ENCODE measurements at places on chromosomes 13 and 19. TPM values are rescaled to one million over a fixed set of nuclear protein-coding genes. Genes with fewer than 3 reads are reported as not detected.

- DNase-seq, result no peak
Measured at GRCh38 chr13:21079221-21079620, 17.8 kb upstream of the LATS2 start.

DNA sequence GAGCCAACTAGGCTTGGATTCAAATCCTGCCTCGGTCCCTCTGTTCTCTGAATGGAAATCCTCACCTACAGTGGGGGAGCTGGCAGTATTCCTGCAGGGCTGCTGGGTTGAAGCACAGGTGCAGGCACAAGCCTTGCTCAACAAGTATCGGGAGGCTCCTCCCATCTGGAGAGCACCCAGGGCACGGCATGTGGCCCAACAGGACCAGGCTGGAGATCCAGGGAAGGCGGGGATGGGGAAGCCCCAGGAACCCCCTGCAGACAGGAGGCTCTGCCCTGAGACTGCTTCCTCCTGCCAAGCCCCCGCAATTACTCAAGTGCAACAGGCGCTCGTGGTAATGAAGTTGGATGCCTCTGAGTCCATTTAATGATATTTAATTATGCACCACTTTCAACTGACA is 128.0 kb upstream of the VSTM2B start:
- no peak for DNase-seq

GRCh38 chr19:49988433-49988832 is 27.5 kb upstream of the SIGLEC11 start:
- DNase-seq, result peak; percentile 29

DNA sequence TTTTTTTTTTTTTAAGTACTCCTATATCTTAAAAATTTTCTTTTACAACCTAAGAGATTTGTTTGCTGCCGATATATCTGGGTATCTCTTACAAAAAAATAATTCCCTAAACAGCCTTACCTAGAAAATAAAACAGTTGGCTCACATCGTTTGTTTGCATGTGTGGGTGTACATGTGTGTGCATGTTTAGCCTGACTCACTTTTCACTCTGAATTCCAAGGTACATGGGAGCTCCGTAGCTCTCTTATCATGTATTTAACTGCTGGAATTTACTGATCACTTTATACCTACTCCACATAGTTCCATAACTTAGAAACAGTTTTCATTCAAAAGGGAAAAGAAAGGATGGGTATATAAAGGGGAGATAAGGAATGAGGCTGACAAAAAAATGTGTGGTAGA is 616.5 kb downstream of the GPC6 start:
- no peak for DNase-seq

GRCh38 chr19:29431332-29431731 is 94.5 kb upstream of the VSTM2B start:
- no peak for DNase-seq

The CALR3 gene
- not detected for total RNA-seq

The ZNF723 gene
- total RNA-seq, result not detected

The WDR87 gene
- not detected for total RNA-seq

DNA sequence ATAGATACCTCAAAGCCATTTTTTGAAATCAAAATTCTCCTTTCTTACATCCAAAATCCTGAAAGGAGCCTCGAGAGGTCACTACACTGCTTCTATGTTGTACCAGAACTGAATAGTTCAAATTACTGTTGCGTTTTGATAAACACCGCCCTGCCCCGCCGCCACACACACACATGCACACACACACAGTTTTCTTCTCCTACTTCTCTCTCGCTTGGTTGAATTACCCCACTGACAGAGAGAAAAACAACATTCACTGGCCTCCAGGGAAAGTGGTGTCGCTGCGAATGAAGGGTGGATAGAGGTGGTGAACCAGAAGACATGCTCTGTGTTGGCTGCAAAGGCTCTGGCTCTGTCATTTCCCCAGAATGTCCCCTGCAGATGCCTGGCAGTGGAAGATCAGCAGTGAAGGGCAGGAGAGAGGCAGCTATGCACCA is 183.4 kb upstream of the RFC3 start:
- peak; percentile 49 for DNase-seq

GRCh38 chr19:55598034-55598433 is 1.3 kb downstream of the FIZ1 start:
- DNase-seq, result no peak

The CGB3 gene
- not detected for total RNA-seq

GRCh38 chr19:872266-872951 is 12.9 kb downstream of the CFD start:
- DNase-seq, result no peak

The USHBP1 gene
- not detected for total RNA-seq

The ZNF888 gene
- total RNA-seq, result 24.7 TPM

DNA sequence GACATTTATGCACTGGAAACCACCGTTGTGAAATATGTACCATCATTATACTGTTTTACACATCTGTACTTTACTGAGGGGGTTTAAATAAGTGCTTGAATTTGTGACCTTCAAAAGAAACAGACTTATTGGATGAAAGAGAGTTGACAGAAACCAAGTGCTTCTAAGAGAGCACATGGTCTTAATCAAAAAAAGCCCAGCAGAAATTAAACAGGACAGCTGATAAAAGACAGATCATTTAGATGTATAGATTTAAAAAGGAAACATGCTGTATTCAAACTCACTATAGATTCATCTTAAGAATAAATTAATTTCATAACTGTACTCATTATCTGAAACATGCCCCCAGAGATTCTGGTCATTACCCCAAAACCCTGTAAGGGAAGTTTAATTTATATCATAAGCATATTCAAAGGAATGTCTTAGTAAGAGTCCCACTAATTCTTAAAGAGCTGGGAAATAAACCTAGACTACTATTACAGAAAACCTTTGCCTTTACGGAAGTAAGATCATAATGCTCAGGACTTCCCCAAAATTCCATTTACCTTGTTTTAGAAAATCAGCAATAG is 421.8 kb downstream of the DCT start:
- DNase-seq, result no peak

The FLT3LG gene
- total RNA-seq, result 1.7 TPM

DNA sequence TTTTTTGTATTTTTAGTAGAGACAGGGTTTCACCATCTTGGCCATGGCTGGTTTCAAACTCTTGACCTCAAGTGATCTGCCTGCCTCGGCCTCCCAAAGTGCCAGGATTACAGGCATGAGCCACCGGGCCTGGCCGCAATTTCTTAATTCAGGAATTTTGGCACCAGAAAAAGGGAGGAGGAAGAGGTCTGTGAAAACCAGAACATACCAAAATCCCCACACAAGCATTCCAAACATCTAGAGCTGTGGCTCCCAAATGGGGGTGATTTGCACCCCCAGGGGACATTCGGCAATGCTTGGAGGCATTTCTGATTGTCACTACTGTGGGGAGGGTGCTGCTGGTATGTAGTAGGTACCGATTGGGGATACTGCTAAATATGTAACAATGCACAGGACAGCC is 40.2 kb upstream of the ABCC4 start:
- no peak for DNase-seq

- no peak for DNase-seq
Measured at GRCh38 chr19:4054441-4055208, 12.1 kb downstream of the ZBTB7A start.

The UBE2L5 gene
- not detected for total RNA-seq

The SIGLEC10 gene
- not detected for total RNA-seq

DNA sequence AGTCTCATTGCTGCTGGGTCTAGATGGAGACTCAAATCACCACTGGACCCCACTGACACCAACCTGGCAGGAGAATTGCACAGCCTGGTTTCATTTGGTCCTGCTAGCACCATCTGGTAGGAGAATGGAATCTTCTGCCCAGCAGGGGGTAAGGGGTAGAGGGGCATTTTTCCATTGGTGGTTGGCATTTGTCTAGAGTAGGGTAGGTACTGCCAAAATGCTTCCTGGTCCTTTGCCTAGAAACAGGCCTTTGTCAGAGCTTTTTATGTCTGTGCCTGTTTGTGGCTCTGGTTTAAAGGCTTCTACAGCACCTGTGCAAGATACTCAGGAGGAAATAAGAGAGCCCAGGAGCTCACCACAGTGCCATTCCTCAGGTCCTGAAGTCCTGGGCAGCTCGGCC is 121.3 kb downstream of the KCTD12 start:
- no peak for DNase-seq

The FREM2 gene
- total RNA-seq, result 2.4 TPM

The SERPINE3 gene
- total RNA-seq, result not detected

The PRODH2 gene
- total RNA-seq, result 0.20 TPM

- no peak for DNase-seq
Measured at GRCh38 chr13:99811067-99811700, 160.4 kb downstream of the ZIC5 start.

DNA sequence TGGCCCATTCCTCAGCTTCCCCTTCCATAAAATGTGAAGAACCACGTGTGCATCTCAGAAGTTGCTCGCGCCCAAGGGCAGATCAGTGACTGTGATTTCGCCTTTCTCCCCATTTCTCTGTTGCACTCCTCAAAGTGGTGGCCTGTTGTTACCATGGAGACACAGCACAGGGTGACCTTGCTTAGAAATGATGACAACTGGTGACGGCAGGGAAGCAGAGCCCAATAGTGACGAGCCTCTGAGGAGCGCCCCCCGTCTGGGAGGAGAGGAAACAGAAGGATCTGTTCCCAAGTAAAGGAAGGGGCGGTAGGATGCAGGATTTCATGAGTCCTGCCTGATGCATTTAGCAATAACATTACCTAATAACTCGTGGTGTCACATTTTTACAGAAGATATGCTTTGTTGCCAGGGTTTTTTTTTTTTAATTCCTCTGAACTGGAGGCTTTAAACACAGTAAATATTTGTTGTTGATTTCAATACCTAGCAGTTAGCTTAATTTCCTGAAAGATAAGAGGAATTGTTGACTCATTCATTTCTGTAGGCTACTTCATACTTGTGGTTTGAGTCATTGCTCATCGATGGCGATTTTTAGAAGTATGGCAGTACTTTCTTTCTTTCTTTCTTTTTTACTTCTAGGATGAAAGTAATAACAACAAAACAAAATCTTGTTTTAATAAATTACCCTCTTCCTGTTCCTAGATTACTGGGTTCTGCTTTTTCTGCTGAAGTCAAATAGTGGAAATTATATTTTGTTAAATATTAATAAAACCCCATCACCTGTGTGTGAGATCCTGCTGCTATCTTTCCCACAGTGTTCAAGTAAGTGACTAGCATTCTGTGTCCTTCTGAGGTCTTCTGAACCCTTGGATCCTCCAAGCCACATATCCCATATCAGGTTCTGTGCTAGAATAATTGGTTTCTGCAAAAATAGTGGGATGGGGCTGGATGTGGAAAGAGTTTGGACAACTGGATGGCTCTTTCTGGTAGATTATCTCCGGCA is 36.0 kb downstream of the MBNL2 start:
- DNase-seq, result peak; percentile 95

- no peak for DNase-seq
Measured at GRCh38 chr19:31356587-31357314, 7.5 kb upstream of the TSHZ3 start.

Data from renal cortical epithelial cell (primary cell).